Neural crest cell (in vitro differentiated cells): ENCODE measurements at places on chromosomes 11 and 22. TPM values are rescaled to one million over a fixed set of nuclear protein-coding genes. Genes with fewer than 3 reads are reported as not detected.

GRCh38 chr22:46443850-46444389 is 93.5 kb downstream of the CELSR1 start:
- DNase-seq: no peak

Gene NCAM1
- 76.7 and 85.2 TPM in 2 replicates for total RNA-seq

- no peak for DNase-seq
These were observed 14.1 kb downstream of the DCPS start for GRCh38 chr11:126317756-126318573.

Gene ROBO4
- total RNA-seq: 0.05 and 0.07 TPM in 2 replicates

Gene DDTL
- not detected in 2 replicates for total RNA-seq

GRCh38 chr11:84316866-84317555 is 1030.8 kb upstream of the CCDC90B start:
- no peak for DNase-seq

Gene ARVCF
- 93.5 and 105 TPM in 2 replicates for total RNA-seq

Gene KRTAP5-11
- not detected in 2 replicates for total RNA-seq

- no peak for DNase-seq
These were observed 375.3 kb downstream of the DYNC2H1 start for GRCh38 chr11:103484545-103484944.

GRCh38 chr11:13222285-13222684 is 55.3 kb upstream of the BMAL1 start:
- DNase-seq: no peak

Gene OR4A16
- total RNA-seq: not detected in 2 replicates

- no peak for DNase-seq
These were observed 46.6 kb downstream of the MTMR2 start for GRCh38 chr11:95877291-95877690.

GRCh38 chr11:19659529-19659928 is 53.1 kb upstream of the NAV2 start:
- DNase-seq: no peak

- no peak for DNase-seq
These were observed 450 bp downstream of the CBX6 start for GRCh38 chr22:38871360-38872171.

DNA sequence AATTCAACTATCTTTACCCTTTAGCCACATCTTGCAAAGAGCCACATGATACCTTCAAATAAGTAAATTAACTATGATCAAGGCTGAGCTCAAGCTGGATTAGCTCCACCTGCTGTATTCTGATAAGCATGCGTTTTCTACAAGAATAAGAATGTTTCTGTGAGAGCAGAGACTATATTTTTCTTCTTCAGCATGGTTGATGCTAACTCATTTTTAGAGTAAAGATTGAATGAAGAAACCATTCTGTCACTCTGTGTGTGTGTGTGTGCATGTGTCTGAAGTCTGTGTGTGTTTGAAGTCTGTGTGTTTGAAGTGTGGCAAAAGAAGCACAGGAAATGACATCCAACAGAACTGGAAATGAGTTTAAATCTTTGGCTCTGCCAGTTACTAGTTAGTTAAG is 12.0 kb upstream of the LAYN start:
- no peak for DNase-seq

DNA sequence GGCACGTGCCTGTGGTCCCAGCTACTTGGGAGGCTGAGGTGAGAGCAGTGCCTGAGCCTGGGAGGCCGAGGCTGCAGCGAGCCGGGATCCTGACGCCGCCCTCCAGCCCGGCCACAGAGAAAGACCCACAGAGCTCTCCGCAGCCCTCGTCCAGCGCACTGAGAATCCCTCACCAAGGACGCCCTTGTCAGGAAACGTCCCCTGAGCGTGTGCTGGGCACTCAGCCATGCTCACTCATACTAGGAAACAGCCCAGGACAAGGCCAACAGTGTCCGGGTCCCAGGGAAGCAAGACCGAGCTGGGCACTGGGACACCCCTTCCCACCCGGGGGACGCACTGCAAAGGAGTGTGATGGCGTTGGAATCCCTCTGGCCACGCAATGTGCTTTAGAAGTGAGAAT is 14.5 kb downstream of the DEAF1 start:
- no peak for DNase-seq

GRCh38 chr11:5910540-5910939 is 17.5 kb downstream of the OR52E5 start:
- no peak for DNase-seq
